HAP-1 (cell line): ENCODE measurements at places on chromosomes 11 and 22.

DNA sequence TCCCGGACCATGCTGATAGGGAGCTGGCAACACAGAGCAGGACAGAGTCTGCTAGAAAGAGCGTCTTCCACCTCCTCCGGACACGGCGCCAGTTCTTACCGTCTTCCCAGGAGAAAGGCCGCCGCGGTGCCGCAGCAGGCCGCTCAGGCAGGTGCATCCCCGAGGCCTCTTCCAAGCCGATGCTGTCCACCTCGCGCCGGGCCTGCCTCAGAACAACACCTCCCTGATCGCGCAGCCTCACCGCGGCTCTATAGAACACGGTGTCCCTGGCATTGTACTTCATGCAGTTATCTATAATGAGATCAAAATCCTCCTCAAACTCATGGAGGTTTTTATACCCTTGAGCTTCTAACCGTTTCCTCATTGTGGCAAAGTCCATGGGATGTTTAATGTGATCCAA, 30.0 kb downstream of the BRD1 start:
- no peak for DNase-seq

- no peak for DNase-seq
These were observed 114.9 kb downstream of the MPPED2 start for GRCh38 chr11:30471244-30471643.

DNA sequence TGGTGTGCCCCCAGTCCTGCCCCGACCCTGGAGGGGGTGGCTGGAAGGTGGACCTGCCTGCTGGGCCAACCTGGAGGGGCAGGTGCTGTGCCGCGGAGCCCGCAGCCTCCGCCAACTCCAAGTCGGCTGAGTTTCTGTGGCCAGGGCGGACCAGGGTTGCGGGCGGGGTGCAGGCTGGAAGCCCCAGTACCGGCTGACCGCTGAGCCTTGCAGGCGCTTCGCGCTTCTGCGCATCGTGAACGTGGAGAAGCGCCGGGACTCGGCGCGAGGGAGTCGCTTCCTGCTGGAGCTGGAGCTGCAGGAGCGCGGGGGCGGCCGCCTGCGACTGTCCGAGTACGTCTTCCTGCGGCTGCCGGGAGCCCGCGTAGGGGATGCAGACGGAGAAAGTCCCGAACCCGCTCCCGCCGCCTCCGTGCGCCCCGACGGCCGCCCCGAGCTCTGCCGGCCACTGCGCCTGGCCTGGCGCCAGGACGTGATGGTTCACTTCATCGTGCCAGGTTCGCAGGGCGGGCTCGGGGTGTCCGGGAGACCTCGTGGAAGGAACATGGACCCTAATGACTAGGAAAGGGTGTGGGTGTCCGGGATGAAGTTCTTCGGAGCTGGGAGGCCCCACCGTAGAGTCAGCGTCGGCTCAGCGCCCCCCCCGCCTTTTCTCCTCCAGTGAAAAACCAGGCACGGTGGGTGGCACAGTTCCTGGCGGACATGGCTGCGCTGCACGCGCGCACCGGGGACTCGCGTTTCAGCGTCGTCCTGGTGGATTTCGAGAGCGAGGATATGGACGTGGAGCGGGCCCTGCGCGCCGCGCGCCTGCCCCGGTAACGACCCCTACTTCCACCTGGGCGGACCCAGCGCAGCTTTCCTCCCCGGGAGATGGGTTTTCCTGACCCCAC, 10.2 kb downstream of the B4GALNT4 start:
- no peak for DNase-seq

DNA sequence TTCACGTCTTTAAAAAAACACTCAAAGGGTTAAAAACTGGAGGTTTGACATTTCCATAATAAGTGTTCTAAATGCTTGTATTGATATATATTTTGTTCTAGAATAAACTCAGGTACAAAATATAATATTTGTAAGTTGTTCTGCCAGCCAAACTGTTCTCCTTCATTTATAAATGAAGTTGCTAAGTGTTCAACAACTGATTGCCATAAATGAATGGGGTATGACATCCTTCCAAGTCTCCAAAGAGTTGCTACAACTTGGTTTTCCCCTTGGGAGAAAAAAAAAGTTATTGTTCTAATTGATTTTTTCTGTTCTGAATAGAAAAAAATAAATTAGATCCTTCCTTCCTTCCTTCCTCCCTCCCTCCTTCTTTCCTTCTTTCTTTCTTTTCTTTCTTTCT, 65.4 kb upstream of the BLID start:
- no peak for DNase-seq

DNA sequence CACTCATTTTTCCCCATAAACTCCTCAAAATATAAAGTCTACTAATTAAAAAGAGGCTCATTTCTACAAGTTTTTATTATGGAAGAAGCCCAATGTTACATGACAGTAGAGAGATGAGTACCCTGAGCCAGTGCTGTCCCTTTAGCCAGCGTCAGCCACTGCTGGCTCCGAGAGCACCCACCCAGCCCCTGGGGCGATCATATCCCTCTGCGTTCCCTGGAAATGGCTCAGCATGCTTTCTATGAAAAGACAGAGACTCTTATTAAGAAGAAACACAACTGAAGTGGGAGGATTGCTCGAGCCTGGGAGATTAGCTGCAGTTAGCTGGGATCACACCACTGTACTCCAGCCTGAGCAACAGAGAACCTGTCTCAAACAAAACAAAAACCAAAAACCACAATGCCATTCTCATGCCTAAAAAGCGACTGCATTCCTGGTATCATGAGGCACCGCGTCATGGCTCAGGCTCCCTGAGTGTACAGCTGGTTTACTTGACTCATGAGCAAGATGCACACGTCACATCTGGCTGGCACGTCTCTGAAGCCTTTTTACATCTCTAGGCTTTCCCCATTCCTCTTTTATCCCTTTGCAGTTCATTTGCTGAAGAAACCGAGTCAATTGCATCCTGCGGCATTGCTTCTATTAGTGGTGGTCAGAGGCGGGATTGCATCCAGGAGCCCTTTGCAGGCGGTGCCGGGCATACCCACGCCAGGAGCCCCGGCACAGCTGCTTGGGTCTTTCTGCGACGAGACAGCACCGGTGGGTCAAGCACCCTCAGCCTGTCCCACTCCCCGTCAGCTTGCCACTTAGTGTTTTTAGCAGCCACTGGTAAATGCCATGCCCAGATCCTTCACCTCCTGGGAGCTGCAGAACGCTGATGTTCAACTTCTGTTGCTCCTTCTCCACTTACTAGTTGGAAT, 119.9 kb downstream of the CTTN start:
- no peak for DNase-seq

- no peak for DNase-seq
These were observed 3.2 kb downstream of the MMP11 start for GRCh38 chr22:23775779-23776375.

- no peak for DNase-seq
These were observed 25.5 kb downstream of the TMPRSS13 start for GRCh38 chr11:117903505-117904382.

DNA sequence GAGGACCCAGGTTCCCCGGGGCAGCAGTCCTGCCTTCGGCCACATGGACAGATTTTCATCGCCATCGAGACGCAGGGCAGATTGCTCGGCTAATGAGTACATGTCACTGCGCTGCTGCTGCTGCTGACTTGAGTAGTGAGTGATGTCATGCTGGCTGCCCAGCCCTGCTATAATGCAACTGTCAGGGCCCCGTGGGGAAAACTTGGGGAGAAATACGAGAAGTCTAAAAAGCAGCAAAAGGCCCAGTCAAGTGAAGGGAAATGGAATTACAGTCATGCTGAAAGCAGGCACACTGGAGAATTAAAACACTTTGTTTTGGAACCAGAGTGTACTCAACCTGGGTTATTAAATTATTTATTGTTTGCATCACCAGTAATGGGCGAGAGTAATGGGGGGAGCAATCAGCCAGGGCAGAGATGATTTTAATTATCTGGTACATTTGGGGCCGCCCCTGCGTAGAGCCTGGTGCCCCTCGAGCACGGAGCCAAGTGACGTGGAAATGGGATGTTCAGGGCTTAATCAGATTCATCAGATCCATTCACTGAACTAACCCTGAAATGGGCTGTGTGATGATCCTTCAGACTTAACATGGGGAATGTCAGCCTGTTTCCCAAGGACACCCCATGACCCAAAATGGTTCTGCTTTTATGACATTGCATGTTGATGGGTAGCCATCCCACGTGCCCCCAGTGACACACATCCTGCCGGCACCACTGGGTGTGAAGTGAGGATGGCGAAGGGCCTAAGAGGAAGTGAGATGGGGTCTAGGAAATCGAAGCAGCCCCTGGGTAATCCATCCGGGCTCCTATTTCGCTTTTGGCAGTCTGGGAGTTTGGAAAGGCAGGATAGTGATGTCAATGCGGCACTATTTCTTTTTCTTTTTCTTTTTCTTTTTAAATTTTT, 241.6 kb upstream of the CADM1 start:
- no peak for DNase-seq

DNA sequence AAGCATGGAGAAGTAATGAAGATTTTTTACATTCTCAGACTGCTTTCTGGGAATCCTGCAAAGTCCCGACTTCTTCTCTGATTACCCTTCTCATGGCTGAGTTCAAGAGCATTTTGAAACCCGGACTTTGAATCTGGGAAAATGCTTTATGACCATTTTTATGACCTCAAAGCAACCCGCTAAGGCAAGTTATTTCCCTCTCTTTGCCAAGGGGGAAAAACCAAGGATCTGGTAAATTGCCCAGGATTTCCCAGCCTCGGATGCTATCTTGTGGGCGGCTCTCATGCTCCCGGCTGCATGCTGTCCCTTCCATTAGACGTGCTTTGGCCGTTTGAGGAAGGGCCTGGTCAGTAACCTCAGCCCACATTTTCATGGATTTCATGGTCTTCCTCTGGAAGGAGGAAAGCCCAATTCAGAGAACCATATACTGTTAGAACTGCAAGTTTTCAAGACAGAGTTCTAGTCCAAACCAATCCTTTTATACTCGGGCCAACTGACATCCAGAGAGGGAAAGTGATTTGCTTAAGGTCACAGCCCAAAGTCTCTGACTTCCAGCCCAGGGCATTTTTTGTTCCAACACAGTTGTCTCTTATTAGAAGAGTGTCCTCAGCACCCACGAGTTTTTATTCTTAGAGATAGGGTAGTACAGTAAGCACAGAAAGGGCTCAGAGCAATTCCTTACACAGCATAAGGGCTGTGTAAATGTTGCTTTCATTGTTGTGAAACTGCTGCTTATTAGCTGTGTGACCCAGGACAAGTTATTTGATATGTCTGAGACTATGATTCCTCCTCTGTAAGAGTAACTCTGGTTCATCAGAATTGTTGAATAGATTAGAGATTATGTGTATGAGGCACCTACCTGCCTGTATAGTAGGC, 77.4 kb downstream of the NAV2 start:
- DNase-seq, result no peak

- DNase-seq, result no peak
These were observed 293.9 kb downstream of the GUCY1A2 start for GRCh38 chr11:106724293-106724892.
